ENCODE measurements at places on chromosomes 12 and 14.

GRCh38 chr14:94867946-94868771 lies 98.2 kb upstream of the GSC start:
- no peak for DNase-seq

- DNase-seq: no peak
These were observed 2.9 kb downstream of the HEBP1 start for GRCh38 chr12:12997156-12997555.

- no peak for DNase-seq
These were observed 88.9 kb upstream of the BTG1 start for GRCh38 chr12:92234533-92234932.

GRCh38 chr14:89613260-89614008 lies 196.4 kb upstream of the FOXN3 start:
- DNase-seq: no peak

DNA sequence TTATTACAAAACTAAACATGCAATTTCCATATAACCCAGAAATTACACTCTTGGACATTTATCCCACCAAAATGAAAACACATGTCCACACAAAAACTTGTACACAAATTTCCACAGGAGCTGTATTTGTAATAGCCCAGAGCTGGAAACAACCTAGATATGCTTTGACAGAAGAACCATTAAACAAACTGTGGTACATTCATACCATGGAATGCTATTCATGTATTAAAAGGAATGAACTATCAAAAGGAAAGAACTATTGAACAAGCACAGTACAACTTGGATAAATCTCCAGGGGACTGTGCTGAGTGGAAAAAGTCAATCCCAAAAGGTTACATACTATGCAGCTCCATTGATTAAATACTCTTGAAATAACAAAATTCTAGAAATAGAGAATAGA lies 35.8 kb upstream of the ERGIC2 start:
- no peak for DNase-seq

GRCh38 chr12:93186621-93187020 lies 191.1 kb upstream of the NUDT4 start:
- no peak for DNase-seq

All from activated naive CD8-positive, alpha-beta T cell treated with anti-CD3 and anti-CD28 coated beads, Interleukin-2, amount 10 ng/mL, durations not matched to agents 7 days and 5 days (primary cell).